Kidney tubule cell (primary cell): ENCODE measurements at places on chromosomes 12 and 14.
A peak's percentile ranks its signal among the peaks of the same experiment; 100 is the strongest.

DNA sequence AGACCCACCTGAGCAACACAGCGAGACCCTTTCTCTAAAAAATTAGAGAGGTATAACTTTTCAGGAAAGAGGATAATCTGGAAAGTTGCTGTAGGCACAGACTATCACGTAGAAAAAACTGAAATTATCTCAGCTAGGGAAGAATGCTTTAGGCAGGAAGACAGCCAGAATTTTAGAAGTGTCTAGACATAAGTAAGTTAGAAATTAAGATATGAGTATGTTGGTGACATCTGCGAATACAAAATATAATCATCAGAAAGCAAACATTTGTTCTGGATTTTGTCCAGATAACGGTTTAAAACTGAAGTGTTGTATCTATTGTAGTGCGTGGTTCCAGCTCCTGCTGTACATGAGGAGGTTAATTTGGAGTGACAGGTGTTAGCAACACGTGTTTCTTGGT is 123.2 kb downstream of the FBXL14 start:
- no peak for DNase-seq

DNA sequence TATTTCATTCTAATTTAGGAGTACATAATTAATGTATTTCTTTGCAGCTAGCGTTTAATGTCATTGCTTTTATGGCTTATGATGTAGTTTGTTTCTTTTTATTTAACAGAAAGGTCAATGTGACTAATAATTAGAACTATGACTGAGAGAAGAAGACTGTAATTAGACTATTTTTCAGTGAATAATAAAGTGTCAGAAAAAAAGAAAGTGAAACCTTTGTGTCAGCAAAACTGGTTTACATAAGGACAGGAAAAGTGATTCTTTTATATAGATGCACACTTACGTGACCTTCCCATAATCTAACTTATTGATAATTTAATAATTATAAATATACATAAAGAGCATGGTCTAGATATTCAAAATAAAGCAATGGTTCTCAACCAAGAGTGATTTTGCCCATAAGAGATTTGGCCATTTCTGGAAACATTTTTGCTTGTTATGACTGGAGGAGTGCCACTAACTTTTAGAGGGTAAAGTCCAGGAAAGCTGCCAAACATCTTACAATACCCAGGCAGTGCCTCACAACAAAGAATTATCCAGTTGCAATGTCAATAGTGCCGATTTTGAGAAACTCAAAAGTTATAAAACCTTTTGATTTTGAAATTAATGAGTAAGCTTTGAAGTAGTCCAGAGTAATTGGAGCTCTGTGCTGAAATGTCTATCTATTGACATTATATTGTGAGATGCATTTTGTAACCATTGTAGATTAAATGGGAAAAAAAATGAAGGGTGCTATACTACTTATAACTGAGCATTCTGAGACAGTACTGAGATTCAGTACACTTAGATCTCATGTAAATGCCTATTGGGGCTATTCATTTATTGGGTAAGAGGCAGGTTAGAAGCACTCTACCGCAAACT is 227.1 kb downstream of the C12orf50 start:
- DNase-seq = no peak

GRCh38 chr12:66549050-66549389 is 129.9 kb downstream of the GRIP1 start:
- DNase-seq = no peak

DNA sequence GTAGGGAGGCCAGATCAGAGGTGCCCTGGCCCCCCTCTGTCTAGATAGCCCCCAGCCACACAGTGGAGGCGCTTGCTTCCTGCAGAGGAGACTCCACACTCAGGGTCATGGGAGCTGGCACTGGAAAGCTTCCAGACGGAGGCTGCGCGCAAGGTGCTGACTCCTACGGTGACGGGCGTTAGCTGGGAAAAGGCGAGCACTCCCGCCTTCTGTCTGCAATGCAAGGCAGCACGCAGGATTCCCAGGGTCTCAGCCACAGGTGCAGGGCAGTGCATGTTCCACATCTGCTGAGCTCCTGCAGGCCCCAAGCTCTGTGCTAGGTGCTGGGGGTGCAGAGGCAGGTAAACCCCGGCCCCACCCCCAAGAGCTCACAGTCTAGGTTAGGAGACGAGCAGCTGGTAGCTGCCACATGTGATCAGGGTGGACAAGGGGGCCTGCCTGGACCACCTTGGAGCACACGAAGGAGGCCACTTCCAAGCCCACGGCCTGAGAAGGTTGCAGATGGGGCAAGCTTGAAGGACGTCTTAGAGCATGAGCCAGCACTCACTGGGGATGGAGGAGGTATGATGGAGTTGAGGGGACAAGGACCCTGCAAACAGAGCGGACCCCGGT is 310.9 kb upstream of the DIO3 start:
- no peak for DNase-seq

DNA sequence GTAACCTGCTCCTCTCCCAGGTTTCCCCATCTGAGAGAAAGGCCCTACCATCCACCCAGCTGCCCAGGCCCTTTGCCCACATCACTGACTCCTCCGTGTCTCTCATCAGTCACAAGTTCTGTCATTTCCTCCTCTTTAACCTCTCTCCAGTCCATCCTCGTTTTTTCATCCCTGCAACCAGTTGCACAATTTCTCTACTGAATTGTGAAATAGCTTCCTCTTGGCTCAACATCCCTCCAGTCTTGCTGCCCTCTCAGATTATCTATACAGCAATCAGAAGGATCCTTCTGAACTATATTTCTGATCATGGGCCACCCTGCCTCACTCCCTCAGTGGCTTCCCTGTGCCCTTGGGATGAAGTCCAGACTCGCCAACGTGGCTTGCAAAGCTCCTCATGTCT is 6.8 kb downstream of the FAM161B start:
- peak; percentile 66 for DNase-seq

DNA sequence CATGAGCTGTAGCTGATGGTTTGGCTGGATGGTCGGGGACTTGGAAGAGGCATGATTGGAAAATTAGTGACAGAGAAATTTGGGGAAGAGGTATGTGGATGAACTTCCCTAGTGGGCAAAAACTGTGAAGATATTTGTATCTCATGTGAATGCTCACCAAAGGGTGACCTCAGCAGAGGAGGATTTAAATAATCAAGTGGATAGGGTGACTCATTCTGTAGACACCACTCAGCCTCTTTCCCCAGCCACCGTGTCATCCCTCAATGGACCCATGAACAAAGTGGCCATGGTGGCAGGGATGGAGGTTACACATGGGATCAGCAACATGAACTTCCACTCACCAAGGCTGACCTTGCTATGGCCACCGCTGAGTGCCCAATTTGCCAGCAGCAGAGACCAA is 60.8 kb upstream of the KRAS start:
- peak; percentile 41 for DNase-seq

GRCh38 chr12:131113568-131114270 is 160.0 kb downstream of the ADGRD1 start:
- peak; percentile 49 for DNase-seq

- no peak for DNase-seq
Observed at GRCh38 chr14:89243741-89244140, 173.3 kb downstream of the FOXN3 start.

GRCh38 chr14:52094546-52095271 is 25.9 kb upstream of the NID2 start:
- DNase-seq = no peak

- peak; percentile 80 for DNase-seq
Observed at GRCh38 chr12:75724928-75725312, 213.5 kb upstream of the KRR1 start.

DNA sequence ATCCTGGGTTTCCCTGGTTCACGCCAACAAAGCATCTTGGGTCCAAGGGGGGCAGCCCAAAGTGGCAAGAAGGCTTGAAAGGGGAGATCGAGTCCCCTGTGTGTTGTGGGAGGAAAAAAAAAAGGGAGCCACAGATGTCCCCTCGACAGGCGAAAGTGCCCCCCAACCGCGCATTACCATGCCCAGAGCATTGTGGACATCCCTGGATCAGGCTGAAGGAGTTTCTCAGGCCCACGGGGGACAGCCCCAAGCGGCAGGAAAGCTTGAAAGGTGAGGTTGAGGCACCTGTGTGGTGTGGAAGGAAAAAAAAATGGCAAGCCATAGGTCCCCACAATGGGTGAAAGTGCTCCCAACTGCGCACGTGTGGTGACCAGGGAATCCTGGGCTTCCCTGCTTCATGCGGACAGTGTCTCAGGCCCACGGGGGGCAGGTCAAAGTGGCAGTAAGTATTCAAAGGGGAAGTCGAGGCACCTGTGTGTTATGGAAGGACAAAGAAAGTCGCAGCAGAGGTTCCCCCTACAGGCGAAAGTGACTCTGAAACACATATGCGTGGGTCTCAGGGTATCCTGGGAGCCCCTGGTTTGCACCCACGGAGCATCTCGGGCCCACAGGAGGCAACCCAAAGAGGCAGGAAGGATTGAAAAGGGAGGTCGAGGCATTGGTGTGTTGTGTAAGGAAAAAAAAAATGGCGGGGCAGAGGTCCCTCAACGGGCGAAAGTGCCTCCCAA is 580.1 kb downstream of the ALG10 start:
- DNase-seq = no peak

DNA sequence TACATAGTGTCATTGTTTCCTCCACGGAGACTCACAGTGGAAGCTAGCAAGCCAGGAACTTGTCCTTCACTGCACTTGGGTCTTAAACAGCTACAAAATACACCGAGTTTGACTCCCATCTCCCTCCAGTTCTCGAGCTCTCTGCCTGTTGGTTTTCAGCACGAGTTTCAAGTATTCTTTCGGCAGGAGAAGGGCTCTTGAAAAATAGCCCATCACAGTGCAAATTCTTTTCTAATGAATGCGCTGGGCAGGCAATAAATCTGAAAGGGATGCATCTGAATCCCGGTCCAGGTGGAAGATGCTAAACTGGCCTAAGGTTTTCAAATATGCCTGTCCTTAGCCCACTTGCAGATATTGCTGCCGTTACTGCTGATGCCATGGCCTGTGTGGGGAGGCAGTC is 173.9 kb downstream of the CACNA1C start:
- no peak for DNase-seq

DNA sequence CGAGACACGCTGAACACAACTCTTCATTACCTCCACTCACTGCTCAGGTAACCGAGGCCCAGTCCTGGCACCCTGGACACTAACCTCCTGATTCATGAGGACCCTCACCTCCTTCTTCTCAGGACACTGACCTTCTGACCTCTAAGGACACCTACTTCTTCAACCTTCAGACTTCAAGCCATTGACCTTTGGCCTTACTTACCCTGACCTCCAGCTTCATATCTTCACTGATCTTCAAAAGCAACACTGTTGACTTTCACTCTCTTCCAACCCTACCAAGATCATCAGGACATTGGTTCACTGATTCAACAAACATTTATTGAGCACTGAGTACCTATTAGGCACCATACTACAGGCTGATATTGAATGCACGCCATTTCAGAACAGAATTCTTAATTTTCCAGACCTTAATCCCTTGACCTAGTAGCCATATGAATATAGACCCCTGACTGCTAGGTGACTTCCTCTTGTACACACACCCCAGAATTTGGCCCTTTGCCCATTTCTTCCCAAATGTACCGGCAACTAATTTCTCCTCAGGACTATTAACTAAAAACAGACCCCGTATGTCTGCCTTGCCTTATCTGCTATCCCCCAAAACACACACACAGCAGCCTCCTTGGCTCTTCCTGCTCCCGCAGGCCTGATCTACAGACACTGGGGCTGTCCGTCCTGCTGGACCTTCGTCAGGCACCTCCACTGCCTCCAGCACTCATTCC is 5.8 kb downstream of the ARHGEF40 start:
- DNase-seq = no peak

DNA sequence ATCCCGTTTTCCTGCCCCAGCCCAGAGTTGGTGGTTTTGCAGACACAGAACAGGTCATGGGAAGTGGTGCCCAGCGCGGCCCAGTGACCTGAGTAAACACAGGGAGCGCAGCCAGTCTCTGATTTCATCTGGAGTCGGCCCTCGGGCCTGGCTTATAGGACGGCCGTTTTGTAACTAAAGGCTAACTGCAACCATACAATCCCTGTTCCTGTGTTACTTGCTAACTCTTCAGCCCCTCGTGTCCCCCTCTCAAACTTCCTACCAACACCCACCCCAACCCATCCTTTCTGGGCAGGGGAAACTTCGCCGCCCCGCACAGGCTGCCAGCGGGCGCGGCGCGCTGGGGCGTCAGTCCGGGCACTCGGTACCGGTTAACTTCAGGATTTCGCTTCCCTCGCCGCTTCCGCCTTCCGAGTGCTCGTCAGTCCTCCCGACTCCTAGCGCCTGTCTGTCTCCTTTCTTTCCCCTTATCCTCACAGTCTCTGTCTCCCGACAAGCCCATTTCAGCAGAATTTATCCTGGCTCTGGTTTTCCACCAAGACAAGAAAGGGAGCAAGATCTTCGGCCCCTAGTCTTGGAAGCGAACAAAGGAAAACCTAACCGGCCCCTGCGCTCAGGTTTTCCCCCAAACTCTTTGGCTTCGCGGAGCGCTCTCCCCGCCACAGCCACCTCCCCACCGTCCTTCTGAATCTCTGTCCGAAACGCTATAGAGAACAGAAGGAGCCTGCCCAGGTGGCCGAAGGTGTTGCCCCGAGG is 2.0 kb downstream of the SIX1 start:
- DNase-seq = peak; percentile 55

DNA sequence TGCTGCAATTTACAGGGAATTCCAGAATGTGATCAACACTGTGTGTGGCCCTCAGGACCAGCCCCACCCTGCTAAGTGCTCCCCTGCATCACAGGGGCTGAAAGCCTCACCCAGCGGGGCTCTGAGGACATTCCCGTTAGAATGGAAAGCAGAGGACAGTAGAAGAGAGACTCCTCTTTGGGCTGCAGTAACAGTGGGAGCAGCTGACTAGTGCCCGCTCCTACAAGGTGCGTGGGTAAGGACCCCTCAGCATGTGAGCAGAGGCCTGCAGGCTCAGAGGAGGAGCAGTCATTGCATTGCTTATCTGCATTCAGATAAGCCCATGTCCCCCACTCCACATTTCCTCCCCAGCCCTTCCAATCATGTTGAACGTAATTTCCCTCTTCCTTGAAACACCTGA is 120.1 kb downstream of the ITPR2 start:
- no peak for DNase-seq

DNA sequence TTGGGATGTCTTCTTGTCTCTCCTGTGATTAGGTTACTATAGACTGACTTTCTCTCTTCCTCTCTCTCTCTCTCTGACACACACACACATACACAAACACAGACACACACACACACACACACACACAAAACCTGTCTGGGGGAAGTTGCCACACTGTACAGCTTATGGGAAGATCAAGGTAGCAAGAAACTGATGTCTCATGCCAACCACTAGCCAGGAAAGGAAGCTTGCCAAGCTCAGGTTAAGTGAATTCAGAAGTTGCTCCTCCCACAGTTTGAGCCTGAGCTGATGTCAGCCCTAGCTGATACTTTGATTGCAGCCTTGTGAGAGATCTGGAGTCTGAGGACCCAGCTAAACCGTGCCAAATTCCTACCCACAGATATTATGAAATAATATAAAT is 67.1 kb downstream of the PPFIA2 start:
- DNase-seq = peak; percentile 81

GRCh38 chr14:54844479-54844878 is 58.1 kb downstream of the GCH1 start:
- DNase-seq = no peak

- no peak for DNase-seq
Observed at GRCh38 chr12:48105321-48105866, 485 bp downstream of the SENP1 start.

GRCh38 chr12:53097564-53098353 is at the start of gene IGFBP6:
Gene IGFBP6 (plus strand): TSS chr12:53097667. CDS start chr12:53097718, 51 bp downstream.
- DNase-seq = peak; percentile 50
